ENCODE measurements at places on chromosomes 2 and 18. TPM values are rescaled to one million over a fixed set of nuclear protein-coding genes. Genes with fewer than 3 reads are reported as not detected.

SCLY gene
- 39.2 TPM for total RNA-seq

MRPS9 gene
- 11.5 TPM for total RNA-seq

SIX2 gene
- not detected for total RNA-seq

POMC gene
- total RNA-seq = 0.84 TPM

DNA sequence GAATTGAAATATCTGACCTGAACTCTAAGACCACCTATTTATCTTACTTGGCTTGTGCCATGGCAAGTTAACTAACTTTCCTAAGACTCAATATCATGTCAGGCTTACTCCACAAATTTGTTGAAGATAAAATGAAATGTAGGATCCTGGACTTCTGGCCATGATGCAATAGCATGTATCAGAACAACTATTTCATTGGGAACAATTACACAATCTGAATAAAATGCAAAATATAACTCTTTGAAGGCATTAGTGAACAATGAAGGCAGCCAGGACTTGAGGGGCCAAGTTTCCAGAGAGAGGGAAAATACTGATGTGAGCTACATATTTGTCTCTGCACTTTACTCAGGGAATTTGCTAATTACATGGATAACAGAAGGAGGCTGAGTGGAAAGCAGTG, 476.5 kb upstream of the ACVR2A start:
- DNase-seq = no peak
- H3K4me3 ChIP-seq = no peak overlapping the region
- H3K4me1 ChIP-seq = peaks cover 3% of the 10 kb centered on the region

Measured in liver (tissue), 10 donors.